HAP-1 (cell line): ENCODE measurements at places on chromosomes 11 and 22.

- DNase-seq: no peak
These were observed 867.2 kb upstream of the RAG2 start for GRCh38 chr11:37465221-37465620.

DNA sequence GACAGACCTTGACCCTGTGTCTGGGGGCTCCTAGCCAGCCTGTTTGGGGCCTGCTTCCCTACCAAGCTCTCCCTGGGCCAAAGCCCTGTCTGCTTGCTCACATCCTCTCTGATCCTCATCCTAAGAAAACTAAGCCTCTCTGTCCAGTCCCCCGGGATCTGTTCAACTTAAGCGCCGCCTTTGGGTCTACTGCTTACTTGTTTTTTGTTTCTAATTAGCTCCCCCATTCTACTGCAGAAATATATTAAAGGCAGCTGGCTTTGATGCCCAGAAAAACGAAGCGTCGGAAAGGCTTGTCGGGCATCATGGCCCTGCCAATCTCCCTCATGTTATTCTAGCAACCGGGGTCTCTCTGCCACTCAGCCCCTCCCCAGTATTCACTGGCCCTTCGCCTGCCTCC is 3.4 kb downstream of the DSCAML1 start:
- no peak for DNase-seq

DNA sequence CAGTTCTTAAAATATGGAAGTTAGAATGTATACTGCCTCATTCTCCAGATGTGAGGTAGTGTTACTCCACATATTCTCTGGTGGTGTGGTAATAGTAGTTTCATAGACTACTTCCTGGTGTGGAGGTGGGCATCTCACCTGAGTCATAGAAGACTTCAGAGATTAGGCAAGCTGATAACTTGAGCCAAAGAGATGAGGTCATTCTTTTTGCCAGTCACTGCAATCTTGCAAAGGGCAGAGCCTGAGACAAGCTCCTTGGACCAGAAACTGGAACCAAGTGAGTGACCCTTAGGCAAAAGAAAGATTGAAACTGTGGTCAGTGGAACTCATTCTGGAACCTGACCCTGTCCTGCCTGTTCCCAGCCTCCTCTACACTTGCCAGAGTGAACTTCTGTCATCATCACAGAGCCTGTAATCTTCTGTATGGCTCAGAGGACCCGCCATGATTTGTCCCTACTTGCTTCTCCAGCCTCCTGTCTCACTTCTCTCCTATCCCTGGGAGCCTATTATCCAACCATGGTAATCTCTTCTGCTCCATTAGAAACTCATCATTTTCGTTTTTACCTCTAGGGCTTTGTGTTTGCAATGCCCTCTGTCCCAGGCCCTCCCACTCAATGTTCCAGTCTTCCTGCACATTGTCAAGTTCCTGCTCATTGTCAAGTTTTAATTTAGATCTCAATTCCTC is 10.6 kb upstream of the CCDC83 start:
- DNase-seq: no peak

GRCh38 chr11:35090125-35090524 is 48.8 kb upstream of the CD44 start:
- DNase-seq: no peak

- no peak for DNase-seq
These were observed 159.2 kb upstream of the DDI1 start for GRCh38 chr11:103877221-103877620.

- DNase-seq: peak; percentile 83
These were observed 25.7 kb upstream of the HMGXB4 start for GRCh38 chr22:35231585-35232084.

- no peak for DNase-seq
These were observed 5.0 kb downstream of the NFAM1 start for GRCh38 chr22:42427167-42427566.
